Sigmoid colon (tissue), 7 donors: ENCODE measurements at places on chromosomes 3 and 15. TPM values are rescaled to one million over a fixed set of nuclear protein-coding genes. Genes with fewer than 3 reads are reported as not detected.

GOLGA8J gene
- total RNA-seq: not detected

LRRN1 gene
- 0.28 TPM for total RNA-seq

CDC25A gene
- 0.28 TPM for total RNA-seq

XCR1 gene
- total RNA-seq: under 0.01 TPM

MYL3 gene
- total RNA-seq: 1.5 TPM

MOBP gene
- not detected for total RNA-seq

CACNA1D gene
- total RNA-seq: 5.4 TPM

CLRN1 gene
- total RNA-seq: not detected

DNA sequence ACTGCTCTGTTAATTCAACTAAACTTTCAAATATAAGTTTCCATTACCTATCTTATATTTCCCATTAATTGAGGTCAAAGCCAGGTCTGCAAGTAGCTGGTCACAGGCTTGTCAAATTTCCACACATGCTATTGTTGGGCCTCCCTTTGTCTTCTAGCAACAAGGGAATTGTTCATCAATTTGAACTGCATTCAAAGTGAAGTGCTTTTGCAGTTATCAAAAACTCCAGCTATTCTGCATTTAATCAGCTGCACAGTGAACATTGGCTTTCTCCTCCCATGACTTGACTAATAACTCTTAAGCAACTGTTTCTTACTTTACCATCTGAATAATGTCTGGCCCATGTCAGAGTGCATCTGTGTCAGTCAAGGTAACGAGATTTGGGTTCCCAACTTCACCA lies 198.4 kb downstream of the KCNH8 start:
- no peak overlapping the region for H3K27ac ChIP-seq
- no peaks in the 10 kb centered on the region for H3K36me3 ChIP-seq
- H3K27me3 ChIP-seq: no peaks in the 10 kb centered on the region
- H3K4me1 ChIP-seq: no peaks in the 10 kb centered on the region
- no peak for DNase-seq

- H3K27ac ChIP-seq: no peak overlapping the region
- H3K36me3 ChIP-seq: peaks cover 15% of the 10 kb centered on the region
- H3K27me3 ChIP-seq: no peaks in the 10 kb centered on the region
- no peak for DNase-seq
Measured at GRCh38 chr3:44961888-44962287, 14.1 kb downstream of the ZDHHC3 start.

DNA sequence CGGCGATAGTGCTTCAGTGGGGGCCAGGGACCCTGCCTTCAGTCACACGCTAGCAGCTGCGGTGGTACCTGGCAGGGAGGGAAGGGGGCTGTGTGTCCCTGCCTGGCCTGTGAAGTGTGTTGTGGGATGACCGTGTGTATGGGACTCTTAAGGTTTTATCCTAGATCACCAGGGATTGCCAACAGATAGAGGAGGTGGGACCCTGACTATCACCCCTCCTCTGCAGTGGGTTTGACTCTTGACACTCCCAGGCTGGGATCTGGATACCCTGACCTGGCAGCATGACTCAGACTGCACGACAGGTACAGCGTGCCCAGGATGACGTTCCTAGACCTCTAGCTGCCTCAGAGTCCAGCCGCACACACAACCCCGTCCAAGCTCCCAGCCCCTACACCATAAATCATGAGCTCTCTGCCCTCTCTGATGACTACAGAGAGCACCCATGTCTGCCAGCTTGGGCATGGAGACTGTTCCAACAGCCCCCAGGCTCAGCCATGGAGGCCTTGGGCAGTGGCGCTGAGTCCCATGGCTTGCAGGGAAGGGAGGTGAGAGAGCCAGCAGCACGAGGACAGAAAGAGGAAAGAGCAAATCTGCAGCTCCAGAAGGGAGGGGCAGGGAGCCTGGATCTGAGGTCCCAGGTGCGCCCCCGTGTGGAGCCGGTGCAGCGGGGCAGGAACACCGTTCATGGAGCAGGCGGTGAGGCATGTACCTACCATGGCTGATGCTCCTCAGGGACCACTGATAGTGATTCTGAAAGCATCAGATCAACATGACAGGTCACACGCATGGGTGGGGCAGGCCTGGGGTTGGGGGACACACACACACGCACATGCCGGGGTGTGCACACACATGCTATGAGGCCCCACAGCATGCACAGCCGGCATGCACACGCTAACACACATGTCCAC lies 71.0 kb downstream of the ADAMTS7 start:
- no peaks in the 10 kb centered on the region for H3K27me3 ChIP-seq
- DNase-seq: peak; percentile 63
- no peak overlapping the region for H3K27ac ChIP-seq

GRCh38 chr3:116946376-116946775 lies 236.8 kb downstream of the TUSC7 start:
- no peak for DNase-seq
- no peaks in the 10 kb centered on the region for H3K36me3 ChIP-seq

DNA sequence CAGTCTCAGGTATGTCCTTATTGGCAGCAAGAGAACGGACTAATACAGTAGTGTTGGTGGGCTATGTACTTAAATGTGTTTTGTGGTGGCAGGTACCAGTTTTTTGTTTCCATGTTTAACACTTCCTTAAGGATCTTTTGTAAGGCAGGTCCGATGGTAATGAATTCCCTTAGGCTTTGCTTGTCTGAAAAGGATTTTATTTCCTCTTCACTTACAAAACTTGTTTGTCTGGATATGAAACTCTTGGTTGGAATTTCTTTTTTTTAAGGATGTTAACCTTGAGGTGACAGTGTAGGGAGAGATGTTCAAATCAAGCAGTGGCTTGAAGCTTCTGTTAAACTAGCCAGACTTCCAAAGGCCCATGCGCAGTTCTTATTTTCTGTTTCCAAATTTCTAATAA lies 122.2 kb upstream of the FGF7 start:
- no peak overlapping the region for H3K27ac ChIP-seq
- DNase-seq: no peak
- H3K36me3 ChIP-seq: no peaks in the 10 kb centered on the region
- no peak overlapping the region for H3K4me3 ChIP-seq
- no peaks in the 10 kb centered on the region for H3K4me1 ChIP-seq

DNA sequence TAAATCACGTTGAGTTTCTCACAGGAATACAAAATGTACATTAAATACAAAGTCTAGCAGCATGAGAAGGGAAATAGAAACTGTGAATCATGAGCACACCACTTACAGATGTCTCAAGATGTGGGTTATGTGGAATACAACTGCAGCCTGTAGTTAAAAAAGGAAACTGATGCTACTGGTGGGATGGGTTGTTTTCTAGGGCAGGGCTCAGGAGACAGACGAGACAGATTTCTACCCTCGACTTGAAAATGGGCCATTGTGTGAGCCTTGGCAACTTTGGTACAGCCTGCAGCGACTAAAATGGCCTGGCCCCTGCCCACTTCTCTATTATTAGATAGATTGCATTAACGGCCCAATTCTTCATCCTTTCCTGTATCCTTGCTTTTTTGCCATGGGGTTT lies 293.1 kb downstream of the SUCLG2 start:
- DNase-seq: no peak
- H3K4me3 ChIP-seq: no peak overlapping the region
- no peaks in the 10 kb centered on the region for H3K36me3 ChIP-seq
- H3K4me1 ChIP-seq: no peaks in the 10 kb centered on the region
- no peak overlapping the region for H3K27ac ChIP-seq

- H3K4me1 ChIP-seq: no peaks in the 10 kb centered on the region
- no peak for DNase-seq
- H3K27ac ChIP-seq: no peak overlapping the region
- H3K27me3 ChIP-seq: no peaks in the 10 kb centered on the region
Measured at GRCh38 chr15:83170474-83171165, 37.0 kb downstream of the HDGFL3 start.

DNA sequence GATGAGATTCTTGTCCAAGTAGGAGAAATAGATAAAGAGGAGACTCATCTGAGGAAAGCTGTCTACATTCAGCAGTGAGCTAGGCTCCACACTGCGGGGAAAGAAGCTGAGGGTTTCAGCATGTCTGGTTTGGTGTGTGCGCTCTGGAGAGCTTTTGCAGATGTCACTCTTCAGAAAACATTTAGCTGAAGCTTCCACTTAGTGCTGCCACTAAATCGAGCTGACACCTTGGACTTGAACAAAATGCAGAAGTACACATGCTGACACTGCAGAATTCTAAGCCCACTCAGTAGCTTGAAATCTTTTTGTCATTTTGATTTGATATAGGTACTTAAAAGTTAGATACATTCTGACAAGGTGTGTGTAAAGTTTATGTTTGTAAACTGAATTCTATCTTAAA lies 32.3 kb upstream of the CRTC3 start:
- H3K4me1 ChIP-seq: no peaks in the 10 kb centered on the region
- H3K27me3 ChIP-seq: no peaks in the 10 kb centered on the region
- DNase-seq: no peak
- no peak overlapping the region for H3K4me3 ChIP-seq
- H3K27ac ChIP-seq: no peak overlapping the region
- H3K36me3 ChIP-seq: peaks cover 63% of the 10 kb centered on the region

DNA sequence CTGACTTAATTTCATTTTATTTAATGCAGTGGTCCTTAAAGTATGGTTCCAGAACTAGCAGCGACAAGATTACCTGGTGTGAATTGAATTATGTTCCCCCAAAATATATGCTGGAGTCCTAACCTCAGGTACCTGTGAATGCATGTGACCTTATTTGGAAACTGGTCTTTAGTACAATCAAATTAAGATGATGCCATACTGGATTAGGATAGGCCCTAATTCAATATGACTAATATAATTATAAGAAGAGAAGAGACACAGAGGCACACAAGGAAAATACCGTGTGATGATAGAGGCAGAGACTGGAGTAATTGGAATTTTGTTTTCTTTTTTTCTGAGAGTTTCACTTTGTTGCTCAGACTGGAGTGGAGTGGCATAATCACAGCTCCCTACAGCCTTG lies 12.6 kb upstream of the SPATA16 start:
- H3K36me3 ChIP-seq: no peaks in the 10 kb centered on the region
- H3K27me3 ChIP-seq: no peaks in the 10 kb centered on the region
- no peak overlapping the region for H3K27ac ChIP-seq
- no peak overlapping the region for H3K4me3 ChIP-seq
- no peak for DNase-seq
- H3K4me1 ChIP-seq: no peaks in the 10 kb centered on the region

- no peak for DNase-seq
- peaks cover 28% of the 10 kb centered on the region for H3K4me1 ChIP-seq
- H3K27me3 ChIP-seq: no peaks in the 10 kb centered on the region
- no peaks in the 10 kb centered on the region for H3K36me3 ChIP-seq
Measured at GRCh38 chr15:62392376-62392775, 227.3 kb upstream of the C2CD4B start.

DNA sequence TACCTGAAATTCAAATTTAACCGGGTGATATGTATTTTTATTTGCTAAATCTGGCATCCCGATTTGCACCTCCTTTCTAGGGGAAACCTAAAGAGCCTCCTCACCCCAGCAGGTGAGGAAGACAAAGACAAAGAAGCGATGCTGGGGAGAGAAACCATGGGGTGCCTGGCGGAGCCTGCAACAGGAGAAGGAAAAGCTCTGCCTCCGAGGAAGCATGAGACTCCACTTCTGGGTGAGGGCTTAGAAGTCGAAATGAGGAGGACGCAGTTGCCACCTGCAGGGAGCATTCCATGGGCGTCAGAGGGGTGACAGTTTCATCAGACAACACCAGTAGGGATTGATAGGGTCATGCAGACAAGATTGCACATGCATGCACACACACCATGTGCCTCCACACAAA lies 30.5 kb upstream of the LYZL4 start:
- no peak overlapping the region for H3K4me3 ChIP-seq
